Pulmonary artery endothelial cell (primary cell): ENCODE measurements at places on chromosomes 5 and 9. TPM values are rescaled to one million over a fixed set of nuclear protein-coding genes. Genes with fewer than 3 reads are reported as not detected.

C1QTNF3 gene
- total RNA-seq: 0.59 and 0.67 TPM in 2 replicates

PLPPR1 gene
- total RNA-seq: 0.25 and 0.26 TPM in 2 replicates

CCL28 gene
- 0.85 and 1.1 TPM in 2 replicates for total RNA-seq

IL3 gene
- not detected in 2 replicates for total RNA-seq

LHX3 gene
- not detected in 2 replicates for total RNA-seq

PTBP3 gene
- 39.4 and 49.4 TPM in 2 replicates for total RNA-seq

CCDC183 gene
- total RNA-seq: 0.18 and 0.26 TPM in 2 replicates

ADAMTSL2 gene
- not detected in 2 replicates for total RNA-seq

RETREG1 gene
- 0.07 and 0.14 TPM in 2 replicates for total RNA-seq

DNA sequence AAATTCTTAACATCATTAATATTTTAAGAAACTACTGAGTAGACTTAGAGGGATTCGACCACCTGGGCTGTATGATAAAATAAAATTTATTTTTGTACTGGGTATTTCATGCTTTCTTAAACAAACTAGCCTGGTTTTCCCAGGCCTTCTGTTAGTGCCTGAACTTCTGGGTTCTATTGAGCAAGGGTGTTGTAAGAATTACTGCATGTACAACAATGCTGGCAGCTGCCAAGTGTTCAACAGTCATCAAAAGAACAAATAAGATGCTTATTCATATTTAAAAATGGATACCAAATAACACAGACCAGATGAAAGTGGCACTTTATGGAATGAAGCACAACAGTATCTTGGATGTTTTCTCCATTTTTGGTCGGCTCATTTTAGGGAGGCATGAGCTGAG is 123.2 kb upstream of the FBXL7 start:
- DNase-seq: no peak

DNA sequence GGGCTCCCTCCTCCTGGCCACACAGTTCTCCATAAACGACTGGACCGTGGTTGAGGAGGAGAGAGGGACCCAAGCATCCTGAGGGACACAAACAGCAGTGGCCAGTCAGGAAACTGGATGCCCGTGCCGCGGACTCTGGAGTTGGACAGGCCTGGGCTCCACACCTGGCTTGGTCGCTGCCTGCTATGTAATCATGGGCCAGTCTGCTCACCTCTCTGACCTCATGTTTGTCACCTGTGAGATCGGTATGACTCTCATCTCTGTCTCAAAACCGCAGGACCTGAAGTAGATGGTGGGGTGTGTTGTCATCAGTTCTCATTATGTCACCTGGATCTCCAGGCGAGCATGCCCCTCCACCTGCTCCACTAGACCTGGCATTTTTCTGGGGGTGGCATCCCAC is 14.5 kb downstream of the CXXC5 start:
- DNase-seq: no peak

- no peak for DNase-seq
Observed at GRCh38 chr9:115444959-115445358, 327.0 kb upstream of the TNC start.

- DNase-seq: no peak
Observed at GRCh38 chr5:107597803-107598202, 72.9 kb downstream of the EFNA5 start.

- no peak for DNase-seq
Observed at GRCh38 chr9:13823026-13823425, 490.9 kb downstream of the NFIB start.

DNA sequence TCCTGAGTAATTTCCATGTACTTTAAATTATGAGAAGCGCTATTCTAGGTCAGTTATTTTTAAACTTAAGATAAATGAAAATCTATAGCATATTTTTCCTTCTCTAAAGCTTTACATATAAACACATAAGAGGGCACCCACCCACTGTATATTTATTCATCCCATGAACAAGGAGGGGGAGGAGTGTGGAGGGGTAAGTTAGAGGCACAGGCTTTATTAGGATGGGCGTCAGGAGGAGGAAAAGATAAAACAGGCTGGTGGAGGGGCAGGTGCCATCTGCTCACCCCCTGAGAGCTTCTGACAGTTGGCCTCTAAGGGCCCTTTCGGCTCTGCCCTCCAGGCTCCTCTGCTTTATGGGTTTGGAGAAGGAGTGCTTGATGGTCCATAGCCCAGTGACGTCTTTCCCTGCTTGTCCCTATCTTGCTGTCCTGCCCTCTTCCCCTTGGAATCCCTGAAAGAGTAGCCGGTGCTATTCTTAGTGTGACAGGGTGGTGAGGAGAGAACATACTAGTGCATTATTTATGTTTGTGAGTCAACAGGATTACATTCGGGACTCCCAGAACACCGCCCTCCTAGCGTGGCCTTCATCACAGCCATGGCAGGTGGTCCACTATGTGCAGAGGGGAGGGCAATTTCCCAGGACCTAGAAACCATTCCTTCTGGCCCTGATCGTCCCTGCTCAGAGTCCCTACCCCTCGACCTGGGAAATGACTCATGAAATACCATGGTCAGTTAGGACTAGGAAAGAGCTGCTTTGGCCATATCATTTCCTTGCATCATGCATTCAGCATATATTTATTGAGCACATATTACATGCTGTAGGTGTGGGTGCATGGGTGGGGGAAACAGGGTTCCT is 7.9 kb upstream of the SYNPO start:
- peak; percentile 43 for DNase-seq

GRCh38 chr5:134114886-134115805 is 665 bp downstream of the TCF7 start:
- DNase-seq: no peak

DNA sequence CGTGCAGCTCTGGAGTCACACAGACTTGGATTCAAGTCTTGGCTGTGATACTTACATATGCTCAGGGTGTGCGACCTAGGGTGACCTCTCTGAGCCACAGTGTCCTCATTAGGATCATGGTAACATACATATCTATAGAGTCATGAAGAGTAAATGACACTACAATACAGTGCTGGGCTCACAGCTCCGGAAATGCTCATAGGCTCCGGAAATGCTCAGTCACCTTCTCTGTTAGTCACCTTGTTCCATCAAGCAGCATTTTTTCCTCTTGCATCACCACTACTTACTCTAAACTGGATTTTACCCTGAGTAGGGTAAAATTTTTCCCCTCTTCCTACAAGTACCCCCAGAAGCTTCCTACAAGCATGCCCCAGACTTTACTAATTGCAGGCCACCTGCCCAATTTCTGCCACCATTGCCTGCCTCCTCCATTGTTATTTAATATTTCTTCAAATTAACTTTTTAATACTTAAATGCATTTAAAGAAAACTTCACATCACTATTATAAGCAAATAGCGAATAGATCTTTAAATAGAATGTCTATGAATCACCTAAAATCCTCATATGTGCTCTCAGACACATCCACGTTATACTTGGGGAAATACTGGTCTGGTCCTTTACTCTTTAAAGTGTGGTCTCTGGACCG is 147.6 kb upstream of the SPRY4 start:
- DNase-seq: peak; percentile 68

- no peak for DNase-seq
Observed at GRCh38 chr5:103886826-103887225, 324.2 kb upstream of the NUDT12 start.

- DNase-seq: no peak
Observed at GRCh38 chr5:152270096-152270495, 135.0 kb downstream of the NMUR2 start.

DNA sequence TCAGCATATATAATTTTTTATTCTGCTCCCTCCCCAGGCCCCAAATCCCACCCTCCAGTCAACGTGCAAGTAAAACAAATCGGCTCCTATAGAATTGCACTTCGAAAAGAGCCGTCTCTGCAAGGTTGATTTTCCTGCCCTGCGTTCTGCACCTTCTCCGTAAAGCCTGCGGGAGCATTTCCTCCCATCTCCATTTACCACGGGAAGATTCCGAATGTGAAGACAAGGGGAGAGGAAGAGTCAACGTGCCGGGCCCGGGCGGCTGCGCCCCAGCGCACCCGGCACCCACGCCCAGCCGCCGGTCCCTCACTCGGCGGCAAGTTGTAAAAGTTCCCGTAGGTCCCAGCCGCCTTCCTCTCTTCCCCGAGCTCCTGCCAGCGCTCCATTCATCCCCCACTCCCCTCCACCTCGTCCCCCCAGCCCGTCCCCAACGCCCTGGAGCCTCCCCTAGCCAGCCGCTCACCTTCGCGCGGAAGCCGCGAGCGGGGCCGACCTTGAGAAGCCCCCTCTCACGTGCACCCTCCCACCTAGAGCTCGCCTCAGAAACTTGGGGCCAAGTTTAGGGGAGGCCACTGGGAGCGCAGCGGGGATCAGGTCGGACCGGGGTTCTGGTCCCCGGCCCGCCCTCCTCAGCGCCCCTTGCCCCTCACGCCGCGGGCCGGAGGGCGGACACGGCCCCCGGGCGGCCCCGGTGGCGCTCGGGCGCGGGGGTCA is 431 bp downstream of the BNC2 start:
- DNase-seq: no peak

DNA sequence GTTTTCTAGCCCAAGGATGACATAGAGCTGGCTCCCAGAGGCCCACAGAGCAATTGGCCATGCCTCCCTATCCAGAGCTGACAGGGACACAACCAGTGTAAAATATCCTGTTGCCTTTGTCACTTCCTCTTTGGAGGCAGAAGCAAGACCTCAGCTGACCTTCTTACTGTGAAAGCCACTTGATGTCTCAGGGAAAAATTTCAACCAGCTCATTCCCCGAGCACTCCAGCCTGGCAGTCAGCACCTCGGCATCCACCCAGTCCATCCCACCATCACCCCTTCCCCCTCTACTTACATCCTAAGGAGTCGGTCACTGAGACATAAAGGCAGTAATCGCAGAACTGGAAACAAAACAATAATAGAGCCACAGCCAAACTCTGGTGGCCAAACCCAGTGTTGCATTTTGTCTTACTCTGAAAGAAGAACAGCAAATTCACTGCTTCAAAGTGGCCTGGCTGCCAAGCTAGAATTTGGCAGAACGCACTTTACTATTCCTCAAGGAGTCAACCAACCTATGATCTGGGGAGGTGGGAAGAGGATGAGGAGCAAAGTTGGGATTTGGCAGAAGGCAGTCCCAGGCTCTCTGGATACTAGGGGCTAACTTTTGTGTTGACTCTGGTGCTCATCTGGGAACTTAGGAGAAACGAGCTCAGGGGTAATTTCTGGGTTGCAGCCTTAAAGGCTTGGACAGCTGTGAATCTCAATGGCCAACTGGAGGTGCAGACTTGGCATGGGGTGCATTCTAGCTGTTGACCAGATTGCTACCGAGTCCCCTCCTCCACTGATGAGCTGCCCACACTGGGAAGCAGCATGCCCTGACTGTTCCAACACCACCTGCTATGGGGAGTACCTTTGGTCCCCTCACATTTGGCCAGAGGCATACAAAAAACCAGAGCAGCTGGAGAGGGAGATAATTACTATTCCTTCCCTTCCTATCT is 13.6 kb downstream of the NIPAL4 start:
- no peak for DNase-seq

- no peak for DNase-seq
Observed at GRCh38 chr9:27602142-27602861, 29.0 kb upstream of the C9orf72 start.

- no peak for DNase-seq
Observed at GRCh38 chr5:56520986-56521730, 288.0 kb upstream of the ANKRD55 start.

DNA sequence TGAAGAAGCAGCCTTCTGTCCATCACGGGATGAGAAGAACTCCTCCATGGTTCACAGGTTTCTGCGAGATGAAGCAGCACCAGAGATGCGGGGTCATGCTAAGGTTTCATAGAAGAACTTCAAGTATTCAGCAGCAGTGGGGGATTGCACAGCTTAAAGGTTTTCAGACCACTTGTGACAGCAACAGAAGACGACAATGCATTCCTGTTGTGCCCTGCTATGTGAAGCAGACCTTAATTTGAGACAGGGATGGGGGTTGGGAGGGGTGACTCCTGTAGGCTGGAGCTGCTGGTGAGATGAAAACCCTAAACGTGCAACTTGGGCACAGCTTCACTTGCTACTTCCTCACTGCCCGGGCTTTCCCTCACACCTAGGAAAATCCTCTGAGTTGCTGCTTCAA is 256.0 kb downstream of the SLIT3 start:
- no peak for DNase-seq

- no peak for DNase-seq
Observed at GRCh38 chr9:135960411-135961276, 529 bp downstream of the UBAC1 start.

GRCh38 chr5:65062469-65063083 is 293.8 kb downstream of the CWC27 start:
- DNase-seq: no peak

DNA sequence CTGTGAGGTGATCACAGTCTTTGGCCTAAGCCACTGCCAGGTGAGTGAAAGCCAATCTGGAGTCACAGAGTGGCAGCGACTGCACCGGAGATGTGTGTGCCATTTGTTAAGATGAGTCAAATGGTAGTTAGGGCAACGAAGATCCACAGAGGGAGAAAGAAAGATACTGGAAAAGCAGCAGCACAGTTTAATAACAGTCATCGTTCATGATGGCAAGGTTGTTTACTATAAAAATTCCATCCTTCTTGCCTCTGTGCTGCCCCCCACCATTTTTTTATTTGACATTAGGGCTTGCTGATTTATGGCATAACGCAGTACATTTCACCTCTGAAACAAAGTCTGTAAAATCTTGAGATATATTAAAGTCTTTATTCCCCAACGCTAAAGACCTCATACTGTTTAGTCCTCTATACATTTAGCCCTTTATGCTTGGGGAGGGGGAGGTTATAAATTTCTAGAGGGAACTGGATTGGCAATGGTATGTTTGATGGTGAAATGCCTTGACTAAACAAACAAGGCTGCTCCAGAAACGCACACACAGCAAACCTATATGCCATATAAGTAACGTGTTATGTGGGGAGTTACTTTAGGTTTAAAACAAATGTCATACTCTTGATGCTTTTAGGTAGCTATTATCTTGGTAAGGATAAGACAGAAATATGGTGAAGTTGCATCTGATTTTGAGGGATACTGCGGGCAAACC is 55.8 kb upstream of the ABL1 start:
- no peak for DNase-seq

DNA sequence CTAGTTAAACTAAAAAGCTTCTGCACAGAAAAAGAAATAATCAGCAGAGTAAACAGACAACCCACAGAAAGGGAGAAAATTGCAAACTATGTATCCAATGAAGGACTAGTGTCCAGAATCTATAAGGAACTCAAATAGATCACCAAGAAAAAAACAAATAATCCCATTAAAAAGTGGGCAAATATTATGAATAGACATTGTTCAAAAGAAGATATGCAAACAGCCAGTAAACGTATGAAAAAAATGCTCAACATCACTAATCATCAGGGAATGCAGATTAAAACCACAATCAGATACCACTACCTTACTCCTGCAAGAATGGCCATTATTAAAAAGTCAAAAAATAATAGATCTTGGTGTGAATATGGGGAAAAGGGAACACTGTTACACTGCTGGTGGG is 119.9 kb downstream of the FRMD3 start:
- DNase-seq: no peak
